ENCODE measurements at places on chromosomes 2 and 18. TPM values are rescaled to one million over a fixed set of nuclear protein-coding genes. Genes with fewer than 3 reads are reported as not detected.

The SGPP2 gene
- 1.7 TPM for total RNA-seq

DNA sequence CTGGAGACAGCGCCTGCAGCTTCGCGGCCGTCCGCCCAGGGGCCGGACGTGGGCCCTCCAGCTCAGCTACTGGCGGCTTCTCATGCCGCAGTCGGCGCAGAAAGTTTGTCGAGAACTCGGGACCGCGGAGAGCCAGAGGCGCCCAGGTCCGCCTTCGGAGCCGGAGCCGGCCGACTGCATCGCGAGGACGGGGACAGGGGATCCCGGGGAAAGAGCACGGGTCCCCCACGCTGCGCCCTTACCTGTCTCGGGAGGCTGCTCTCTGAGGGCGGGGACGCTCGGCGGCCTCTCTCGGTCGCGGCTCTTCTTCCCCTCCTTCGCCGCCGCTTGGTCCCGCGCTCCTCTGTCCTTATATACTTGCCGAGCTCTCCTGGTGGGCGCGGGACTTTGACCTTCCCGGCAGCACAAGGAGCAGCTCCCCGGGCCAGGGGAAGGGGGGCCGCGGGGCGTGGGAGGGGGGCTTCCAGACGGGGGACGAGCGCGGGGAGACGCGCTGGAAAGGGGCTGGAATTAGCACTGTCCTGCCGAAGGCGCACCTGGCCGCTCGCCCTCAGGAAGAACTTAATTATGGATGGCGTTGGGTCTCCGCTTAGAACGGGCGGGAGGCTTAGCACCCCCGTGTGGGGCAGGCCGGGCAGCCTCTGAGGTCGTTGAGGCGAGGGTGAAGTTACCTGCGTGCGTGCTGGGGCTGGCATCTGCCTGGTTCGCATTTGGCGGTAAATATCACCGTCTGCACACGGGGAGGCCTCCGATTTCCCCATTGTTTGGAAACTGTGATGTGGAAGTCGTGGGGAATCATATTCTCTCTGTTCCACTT lies at the start of gene POMC:
Gene POMC (minus strand): TSS at position 325 of the 817 bp plus-strand sequence. CDS start 3,808 bp downstream, outside the sequence.
- peak; percentile 54 for DNase-seq

- no peak for DNase-seq
These were observed 2181.4 kb upstream of the PIK3C3 start for GRCh38 chr18:39773646-39774045.

DNA sequence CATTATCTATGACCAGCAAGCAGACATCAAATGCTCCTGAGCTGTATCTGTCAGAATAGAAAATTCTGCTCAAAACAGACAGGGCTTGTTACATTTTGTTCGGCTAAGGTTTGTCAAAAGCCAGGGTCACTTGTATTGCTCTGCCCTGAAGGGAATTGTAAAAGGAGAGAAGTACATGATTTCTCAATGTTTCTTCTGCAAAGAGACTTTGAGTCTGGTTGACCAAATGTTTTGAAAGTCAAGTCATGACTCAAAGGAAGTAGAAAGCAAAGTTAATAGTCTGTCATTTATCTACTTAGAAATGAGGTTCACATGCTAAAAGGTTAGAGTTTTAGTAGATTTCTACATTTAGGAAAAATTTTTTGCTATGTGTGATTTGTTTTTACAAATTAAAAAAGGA lies 1624.1 kb upstream of the ZEB2 start:
- no peak for DNase-seq

- no peak for DNase-seq
These were observed 208.6 kb upstream of the HAAO start for GRCh38 chr2:43001055-43001378.

- DNase-seq = peak; percentile 81
These were observed at the start of gene HS6ST1 for GRCh38 chr2:128318776-128319464. TSS of gene HS6ST1 (minus strand) at chr2:128318868. CDS start at chr2:128318563, 305 bp downstream.

DNA sequence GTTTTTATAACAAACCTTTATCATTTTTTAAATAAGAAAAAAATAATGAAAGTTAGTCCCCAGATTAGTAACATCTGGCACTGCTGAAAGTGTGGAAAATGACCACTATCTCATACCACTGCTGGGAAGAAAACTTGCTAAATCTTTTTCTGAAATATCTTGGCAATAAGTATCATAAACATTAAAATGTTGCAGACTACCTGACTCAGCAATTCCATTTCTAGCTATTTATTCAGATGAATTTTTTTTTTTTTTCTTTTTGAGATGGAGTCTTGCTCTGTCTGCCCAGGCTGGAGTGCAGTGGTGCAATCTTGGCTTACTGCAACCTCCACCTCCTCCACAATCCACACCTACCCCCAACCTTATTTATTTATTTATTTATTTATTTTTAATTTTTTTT lies 35.3 kb upstream of the SOS1 start:
- no peak for DNase-seq

The XDH gene
- total RNA-seq = not detected

DNA sequence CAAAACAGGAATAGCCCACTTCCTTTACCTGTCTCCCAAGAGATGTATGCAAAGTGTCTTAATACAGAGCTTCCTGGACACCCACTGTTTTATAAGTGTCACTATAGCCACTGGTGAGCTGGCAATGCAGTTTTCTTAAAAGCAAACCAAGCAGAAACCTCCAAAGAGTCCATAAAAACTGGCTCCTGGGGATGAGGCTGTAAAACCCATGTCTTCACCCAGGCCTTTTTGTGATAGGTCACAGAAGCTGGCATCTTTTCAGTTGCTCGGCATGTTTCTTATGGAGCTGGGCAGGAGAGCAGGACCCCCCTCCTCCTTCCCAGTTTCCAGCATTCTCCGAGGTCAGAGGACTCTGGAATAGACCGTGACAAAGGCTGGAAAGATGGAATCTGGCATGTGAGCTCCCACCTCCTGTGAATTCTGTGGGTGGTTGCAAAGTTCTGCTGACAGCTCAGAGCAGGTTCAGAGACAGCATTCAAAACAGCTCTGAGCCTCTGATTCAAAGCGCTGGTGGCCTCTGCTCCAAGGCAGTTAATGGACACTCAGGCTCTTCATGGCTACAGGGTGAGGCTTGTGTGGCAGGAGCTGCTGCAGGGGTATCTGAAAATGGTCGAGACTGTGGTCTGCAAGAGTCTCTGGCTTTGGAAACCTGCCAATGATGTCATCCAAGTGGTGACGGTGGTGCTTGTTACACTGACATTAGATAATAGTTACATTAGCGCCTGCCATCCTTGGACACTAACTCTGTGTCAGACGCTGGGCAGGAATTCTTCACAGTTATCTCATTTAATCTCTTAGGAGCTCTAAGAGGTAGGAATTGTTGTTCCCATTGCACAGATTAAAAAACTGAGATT lies 283.4 kb downstream of the CLIP4 start:
- DNase-seq = no peak

GRCh38 chr2:37415128-37415820 lies 70.8 kb downstream of the QPCT start:
- no peak for DNase-seq

The REG3G gene
- total RNA-seq = not detected

GRCh38 chr2:195410074-195410671 lies 246.9 kb upstream of the SLC39A10 start:
- DNase-seq = no peak

DNA sequence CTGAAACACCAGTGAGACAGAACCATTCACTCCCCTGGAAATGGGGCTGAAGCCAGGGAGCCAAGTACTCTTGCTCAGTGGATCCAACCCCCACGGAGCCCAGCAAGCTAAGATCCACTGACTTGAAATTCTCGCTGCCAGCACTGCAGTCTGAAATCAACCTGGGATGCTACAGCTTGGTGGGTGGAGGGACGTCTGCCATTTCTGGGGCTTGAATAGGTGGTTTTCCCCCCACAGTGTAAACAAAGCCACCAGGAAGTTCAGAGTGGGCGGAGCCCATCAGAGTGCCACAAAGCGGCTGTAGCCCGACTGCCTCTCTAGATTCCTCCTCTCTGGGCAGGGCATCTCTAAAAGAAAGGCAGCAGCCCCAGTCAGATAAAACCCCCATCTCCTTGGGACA lies 292.8 kb downstream of the LNPK start:
- DNase-seq = no peak

DNA sequence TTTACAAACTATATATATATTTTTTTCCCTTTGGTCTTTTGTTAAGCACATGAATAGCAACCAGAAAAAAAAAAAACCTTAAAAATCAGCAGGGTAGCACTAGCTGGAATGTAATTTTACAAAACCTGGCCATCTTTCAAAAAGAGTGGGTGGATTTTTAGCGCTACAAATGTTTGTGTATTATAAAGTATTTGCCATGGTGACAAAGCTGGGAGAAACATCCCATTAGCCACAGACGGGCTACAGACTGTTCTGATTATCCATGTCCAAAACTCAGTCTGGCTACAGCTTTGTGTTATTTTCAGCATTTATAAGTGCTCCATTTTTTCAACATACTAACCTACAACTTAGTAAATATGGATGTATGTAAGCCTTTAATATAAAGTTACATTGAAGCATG lies 249.5 kb upstream of the TANK start:
- no peak for DNase-seq

GRCh38 chr18:36843784-36844183 lies 14.9 kb downstream of the KIAA1328 start:
- no peak for DNase-seq

All from CD4-positive, alpha-beta T cell (primary cell).